ENCODE measurements at places on chromosomes 2 and 18. TPM values are rescaled to one million over a fixed set of nuclear protein-coding genes. Genes with fewer than 3 reads are reported as not detected.

SRD5A2 gene
- total RNA-seq: not detected

CSRNP3 gene
- not detected for total RNA-seq

SPP2 gene
- not detected for total RNA-seq

HOXD1 gene
- 0.07 TPM for total RNA-seq

GULP1 gene
- 32.2 TPM for total RNA-seq

Measured in pulmonary artery endothelial cell (primary cell).